ENCODE measurements at places on chromosomes 12 and 14.

- DNase-seq: peak; percentile 79
Observed at GRCh38 chr12:54173066-54173726, 15.6 kb downstream of the SMUG1 start.

DNA sequence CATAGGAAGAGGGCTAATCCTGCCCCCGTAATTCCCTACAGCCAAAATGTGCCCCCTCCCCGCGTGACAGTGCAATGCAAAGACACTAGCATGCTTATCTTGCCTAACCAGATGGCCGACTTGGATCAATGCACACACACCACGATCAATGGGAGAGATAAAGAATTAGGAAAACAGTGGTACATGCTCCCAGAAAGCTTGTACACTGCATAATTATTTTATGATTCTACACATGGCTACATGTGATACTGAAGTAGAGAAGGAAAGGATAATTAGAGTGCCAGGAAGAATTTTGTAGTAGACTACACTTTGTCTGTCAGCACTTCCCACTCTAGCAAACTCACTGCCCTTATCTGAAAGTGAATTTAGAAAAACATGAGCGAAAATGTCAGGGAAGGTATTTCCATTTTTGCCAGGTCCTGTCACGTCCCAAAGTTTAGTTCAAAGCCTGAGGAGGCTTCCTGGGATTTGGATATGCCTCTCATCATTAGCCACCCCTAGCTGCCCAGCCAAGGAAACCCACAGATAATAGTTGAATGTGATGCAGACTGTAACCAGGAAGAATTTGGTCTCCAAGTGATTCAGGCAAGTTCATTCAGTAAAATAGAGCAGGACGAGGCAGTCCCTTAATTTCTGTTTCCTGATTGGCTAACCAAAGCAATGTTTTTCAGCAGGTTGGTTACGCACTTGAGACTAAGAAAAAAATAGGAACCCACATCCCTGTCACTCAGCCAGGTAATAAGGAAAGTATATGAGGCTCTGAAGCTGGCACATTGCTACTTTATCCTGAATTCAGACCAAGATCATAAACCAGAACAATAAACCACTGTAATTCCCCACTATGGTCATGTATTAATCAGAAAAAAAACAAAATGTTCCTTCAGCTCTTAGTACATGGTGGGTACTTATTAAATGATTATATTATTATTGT, 199.6 kb upstream of the OTX2 start:
- no peak for DNase-seq

- DNase-seq: no peak
Observed at GRCh38 chr14:105426416-105427130, 6.9 kb downstream of the MTA1 start.

DNA sequence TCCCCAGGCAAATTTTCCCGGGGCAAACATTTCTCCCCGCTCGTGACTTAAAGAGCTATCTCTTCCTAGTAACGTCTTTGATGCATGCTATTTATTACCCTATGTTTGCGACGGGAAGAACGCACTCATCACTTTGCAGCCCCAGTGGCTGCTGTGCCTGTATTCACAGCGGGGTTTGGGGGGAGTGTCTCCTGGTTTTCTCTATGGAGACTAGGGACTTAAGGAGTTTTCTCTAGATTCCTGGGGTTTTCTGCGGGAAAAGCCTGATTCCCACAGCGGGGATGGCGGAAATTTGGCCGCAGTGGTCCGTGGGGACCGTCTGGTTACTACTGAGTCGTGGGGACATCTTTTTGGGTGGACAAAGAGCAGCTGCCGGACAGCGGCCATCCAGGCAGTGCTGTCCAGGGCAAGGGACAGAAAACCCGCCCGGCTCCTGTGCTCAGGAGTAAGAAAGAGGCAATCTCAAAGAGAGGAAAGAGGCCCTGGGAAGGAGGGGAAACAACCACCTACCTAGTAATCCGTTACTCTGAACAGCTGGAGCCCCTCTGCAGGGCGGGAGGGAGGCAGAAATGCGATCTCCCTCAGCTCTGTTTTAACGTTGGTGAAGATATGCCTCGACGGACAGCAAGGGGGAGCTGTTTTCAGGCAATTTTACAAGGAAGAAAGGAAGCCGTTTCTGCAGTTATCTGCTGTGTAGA, 771 bp upstream of the AVPR1A start:
- peak; percentile 68 for DNase-seq

DNA sequence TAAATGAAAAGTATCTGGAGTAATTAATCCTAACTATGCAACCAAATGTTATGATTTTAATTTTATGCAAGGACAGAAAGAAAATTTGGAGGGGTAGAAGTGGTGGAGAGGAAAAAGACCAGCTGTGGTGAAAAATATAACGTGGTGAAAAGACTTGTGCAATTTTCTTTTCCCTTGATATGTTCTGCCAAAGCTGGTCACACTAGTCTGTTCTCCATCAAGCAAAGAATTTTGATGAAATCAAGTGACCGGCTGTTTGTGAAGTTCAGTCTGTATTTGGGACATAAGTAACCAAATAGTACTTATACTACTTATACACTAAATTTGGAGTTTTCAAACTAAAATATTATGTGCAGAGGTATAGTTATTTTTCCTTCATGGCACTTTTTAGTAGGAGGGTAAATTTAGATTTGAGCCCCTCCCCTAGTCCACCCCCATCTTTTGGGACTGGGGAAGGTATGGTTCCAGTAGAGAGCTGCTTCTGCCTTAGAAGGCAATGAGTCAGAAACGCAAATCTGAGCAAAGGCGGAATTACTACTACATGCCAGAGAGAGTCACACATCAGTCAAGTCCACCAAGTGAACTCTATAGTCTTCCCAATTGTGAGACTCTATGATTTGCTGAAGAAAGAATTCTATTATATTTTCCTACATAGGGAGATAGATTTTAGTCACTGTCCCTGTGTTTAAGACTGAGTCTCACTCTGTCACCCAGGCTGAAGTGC, 229.7 kb downstream of the SLC25A21 start:
- no peak for DNase-seq

DNA sequence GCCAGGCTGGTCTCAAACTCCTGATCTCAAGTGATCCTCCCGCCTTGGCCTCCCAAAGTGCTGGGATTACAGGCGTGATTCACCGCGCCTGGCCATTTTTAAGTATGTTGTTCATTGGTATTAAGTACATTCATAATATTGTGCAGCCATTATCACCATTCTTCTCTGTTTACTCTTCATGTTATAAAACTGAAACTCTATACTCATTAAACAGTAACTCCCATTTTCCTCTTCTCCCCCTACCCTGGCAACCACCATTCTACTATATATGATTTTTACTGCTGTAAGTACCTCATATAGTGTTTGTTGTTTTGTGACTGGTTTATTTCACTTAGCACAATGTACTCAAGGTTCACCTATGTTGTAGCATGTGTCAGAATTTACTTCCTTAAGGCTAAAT, 23.1 kb downstream of the METAP2 start:
- DNase-seq: no peak

DNA sequence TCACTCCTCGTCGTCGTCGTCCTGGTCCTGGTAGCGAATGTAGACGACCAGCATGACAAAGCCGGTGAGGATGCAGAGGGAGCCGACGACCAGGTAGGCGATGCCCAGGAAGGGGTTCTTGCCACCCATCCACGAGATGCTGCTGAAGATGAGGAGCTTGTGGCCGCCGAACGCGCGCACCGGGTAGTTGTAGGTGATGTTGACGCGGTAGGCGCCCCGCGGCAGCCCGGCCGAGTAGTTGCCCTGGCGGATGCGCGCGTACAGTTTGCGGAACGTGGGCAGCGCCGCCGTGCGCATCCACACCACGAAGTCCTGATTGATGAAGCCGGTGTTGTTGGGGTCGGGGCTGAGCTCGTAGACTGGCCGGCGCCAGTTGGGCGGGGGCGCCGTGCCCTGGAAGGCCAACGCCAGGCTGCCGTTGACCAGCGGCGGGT, 1.0 kb downstream of the TMEM30B start:
- peak; percentile 81 for DNase-seq

DNA sequence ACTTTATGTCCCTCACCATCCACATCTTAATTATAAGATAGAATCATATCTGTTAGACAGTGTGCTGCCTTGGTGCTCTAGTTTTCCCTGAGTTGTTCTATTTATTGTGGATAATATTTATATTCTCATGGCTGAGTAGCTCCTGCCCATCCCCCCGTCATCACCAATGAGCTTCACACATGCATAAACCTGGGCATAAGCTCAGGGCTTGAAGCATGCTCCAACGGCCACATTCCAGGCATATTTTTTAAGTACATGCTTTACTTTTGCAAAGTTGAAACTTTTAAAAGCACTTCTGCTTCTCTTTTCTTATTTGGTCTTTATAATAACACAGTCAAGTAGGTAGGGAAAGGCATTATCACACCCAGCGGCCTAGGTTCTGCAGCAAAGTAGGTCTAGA, 3.4 kb upstream of the FBXO34 start:
- DNase-seq: no peak

- DNase-seq: no peak
Observed at GRCh38 chr12:32273063-32273522, 126.3 kb upstream of the FGD4 start.

GRCh38 chr12:103986829-103987228, 21.2 kb downstream of the TDG start:
- no peak for DNase-seq

DNA sequence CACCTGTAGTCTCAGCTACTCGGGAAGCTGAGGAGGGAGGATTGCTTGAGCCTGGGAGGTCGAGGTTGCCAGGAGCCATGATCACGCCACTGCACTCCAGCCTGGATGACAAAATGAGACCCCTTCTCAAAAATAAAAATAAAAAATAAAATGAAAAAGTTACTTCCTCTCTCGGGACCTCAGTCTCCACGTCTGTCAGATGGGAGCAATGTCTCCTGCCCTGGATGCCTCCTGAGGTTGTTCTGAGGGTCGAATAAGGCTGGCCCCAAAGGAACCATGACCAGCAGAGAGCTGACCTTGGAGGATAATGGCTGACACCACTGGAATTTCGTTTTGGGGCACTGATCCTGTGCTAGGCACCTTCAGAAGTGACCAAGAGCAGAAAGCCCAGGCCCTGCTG, 13.6 kb upstream of the RCOR1 start:
- DNase-seq: no peak

- no peak for DNase-seq
Observed at GRCh38 chr14:102187044-102187443, 47.3 kb downstream of the WDR20 start.

GRCh38 chr12:22653075-22653474, 28.1 kb downstream of the ETNK1 start:
- DNase-seq: no peak

GRCh38 chr14:58566979-58567378, 70.8 kb upstream of the DACT1 start:
- no peak for DNase-seq

DNA sequence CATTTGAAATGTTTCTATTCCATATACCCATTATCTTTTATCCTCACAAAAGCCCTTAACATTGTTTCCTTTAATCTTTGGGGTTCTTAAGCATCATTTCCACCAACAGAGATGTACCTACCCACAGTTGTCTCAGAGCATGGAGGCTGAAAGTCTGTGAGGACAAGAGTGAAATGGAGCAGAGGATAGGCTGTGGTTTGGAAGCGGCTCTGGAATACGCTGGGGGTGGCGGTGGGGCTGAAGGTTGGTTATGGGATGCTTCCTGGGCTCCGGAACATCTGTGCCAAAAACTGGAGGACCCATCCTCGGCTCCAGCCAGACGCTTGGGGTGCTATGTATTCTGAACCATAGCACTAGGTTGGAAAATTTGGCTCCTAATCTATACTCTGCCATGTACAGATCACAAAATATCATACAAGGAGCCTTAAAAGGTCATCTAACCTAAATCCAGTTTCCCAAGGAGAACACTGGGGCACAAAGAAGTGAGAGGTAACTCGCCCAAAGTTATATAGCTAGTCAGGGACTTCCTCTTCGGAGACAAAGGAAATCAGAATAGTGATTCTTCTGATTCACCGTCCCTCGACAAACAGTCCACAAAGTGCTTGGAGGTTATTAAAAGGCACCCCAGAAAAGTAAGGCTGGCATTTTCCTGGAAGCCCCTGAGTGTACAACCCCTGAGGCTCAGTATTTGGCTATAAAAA, 2.5 kb downstream of the PPP1R3E start:
- peak; percentile 57 for DNase-seq

DNA sequence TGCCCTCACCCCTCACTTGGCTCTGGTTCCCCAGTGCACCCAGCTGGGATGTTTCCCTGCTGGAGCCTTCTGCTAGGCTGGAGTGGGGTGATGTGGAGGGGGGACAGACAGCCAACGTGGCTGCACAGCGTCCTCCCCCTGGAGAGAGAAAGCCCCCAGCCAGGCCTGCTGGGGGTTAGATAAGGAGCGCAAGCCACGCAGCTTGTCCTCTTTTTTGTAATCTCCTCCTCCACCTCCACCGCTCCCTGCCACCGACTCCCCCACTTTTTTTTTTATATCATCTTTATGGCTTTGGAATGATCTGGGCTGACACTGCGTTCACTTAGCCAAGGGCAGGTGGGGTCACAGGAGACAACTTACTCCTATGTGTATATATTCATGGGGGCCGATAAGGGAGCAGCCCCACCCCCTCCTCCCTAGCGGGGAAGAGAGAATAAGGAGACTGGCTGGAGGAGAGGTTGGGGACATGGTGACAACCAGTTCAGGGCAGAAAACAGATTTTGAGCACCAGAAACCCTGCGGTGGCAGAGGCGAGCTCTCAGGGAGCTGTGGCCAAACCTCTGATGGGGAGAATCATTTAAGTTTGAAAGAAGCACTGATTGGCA, 169.9 kb upstream of the LHX5 start:
- DNase-seq: no peak

- no peak for DNase-seq
Observed at GRCh38 chr12:107822356-107822755, 47.9 kb downstream of the ASCL4 start.

- DNase-seq: no peak
Observed at GRCh38 chr12:103560604-103561101, 26.4 kb upstream of the STAB2 start.

- peak; percentile 66 for DNase-seq
Observed at GRCh38 chr12:62256408-62257096, 3.7 kb upstream of the USP15 start.

DNA sequence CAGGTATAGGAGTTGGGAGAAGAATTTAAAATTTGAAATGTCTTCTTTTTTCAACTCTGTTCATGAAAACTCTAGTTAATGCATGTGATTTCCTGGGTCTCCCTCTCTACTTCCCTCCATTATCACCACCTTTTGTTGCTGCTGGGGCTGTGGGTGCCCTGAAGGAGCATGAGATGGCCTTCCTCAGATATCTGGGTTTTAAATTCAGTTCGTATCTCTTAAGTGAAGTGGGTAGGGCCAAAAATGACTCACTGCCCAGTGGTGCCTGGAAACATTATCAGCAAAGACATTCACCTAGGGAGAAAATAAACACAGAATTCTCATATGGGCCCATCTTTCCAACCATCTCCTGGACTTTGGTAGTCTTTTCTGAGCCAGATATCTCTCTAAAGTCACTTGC, 234.9 kb upstream of the PLEKHG7 start:
- no peak for DNase-seq

- no peak for DNase-seq
Observed at GRCh38 chr14:102532204-102532658, 22.7 kb upstream of the ANKRD9 start.
